ENCODE measurements at places on chromosomes 12 and 14.

- no peaks in the 10 kb centered on the region for H3K27me3 ChIP-seq
- no peak for DNase-seq
- H3K27ac ChIP-seq: no peak overlapping the region
- no peak overlapping the region for H3K4me3 ChIP-seq
- H3K36me3 ChIP-seq: no peaks in the 10 kb centered on the region
These were observed 26.2 kb upstream of the MAP1LC3B2 start for GRCh38 chr12:116532986-116533342.

- peaks cover 19% of the 10 kb centered on the region for H3K36me3 ChIP-seq
- H3K4me3 ChIP-seq: no peak overlapping the region
- no peaks in the 10 kb centered on the region for H3K27me3 ChIP-seq
- H3K4me1 ChIP-seq: peaks cover 15% of the 10 kb centered on the region
- DNase-seq: no peak
These were observed 6.4 kb upstream of the TC2N start for GRCh38 chr14:91873471-91874415.

DNA sequence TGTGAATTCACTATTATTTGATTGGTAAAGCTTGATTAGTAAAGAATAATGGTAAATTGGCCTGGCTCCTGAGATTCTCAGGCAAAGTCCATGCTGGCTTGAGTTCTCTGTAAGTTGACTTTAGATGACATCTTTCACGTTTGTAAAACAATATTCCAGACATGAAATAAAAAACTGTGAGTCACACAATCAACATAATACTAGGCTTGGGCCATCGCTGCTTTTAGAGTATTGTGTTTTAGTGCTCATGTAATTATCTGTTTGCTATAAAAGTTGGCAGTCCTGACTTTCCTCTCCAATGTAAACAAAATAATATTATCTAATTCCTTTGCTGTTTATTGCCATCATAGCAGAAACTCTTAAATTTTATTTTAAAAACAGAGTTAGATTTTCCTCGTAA is 3.9 kb upstream of the TBC1D30 start:
- H3K4me3 ChIP-seq: no peak overlapping the region
- DNase-seq: no peak
- no peak overlapping the region for H3K27ac ChIP-seq
- no peaks in the 10 kb centered on the region for H3K36me3 ChIP-seq

DNA sequence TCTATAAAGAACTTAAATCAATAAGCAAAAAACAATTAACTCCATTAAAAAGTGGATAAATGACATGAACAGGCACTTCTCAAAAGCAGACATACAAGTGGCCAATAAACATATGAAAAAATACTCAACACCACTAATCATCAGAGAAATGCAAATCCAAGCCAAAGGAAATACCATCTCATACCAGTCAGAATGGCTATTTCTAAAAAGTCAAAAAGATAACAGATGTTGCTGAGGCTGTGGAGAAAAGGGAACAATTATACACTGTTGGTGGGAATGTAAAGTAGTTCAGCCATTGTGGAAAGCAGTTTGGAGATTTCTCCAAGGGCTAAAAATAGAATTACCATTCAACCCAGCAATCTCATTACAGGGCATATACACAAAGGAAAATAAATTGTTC is 234.5 kb upstream of the PLXNC1 start:
- H3K27me3 ChIP-seq: no peaks in the 10 kb centered on the region
- DNase-seq: no peak
- H3K4me1 ChIP-seq: no peaks in the 10 kb centered on the region
- no peak overlapping the region for H3K4me3 ChIP-seq
- no peak overlapping the region for H3K27ac ChIP-seq
- no peaks in the 10 kb centered on the region for H3K36me3 ChIP-seq

GRCh38 chr12:128258866-128259555 is 8.0 kb upstream of the TMEM132C start:
- no peaks in the 10 kb centered on the region for H3K36me3 ChIP-seq
- no peak for DNase-seq
- H3K4me1 ChIP-seq: no peaks in the 10 kb centered on the region
- H3K4me3 ChIP-seq: no peak overlapping the region

DNA sequence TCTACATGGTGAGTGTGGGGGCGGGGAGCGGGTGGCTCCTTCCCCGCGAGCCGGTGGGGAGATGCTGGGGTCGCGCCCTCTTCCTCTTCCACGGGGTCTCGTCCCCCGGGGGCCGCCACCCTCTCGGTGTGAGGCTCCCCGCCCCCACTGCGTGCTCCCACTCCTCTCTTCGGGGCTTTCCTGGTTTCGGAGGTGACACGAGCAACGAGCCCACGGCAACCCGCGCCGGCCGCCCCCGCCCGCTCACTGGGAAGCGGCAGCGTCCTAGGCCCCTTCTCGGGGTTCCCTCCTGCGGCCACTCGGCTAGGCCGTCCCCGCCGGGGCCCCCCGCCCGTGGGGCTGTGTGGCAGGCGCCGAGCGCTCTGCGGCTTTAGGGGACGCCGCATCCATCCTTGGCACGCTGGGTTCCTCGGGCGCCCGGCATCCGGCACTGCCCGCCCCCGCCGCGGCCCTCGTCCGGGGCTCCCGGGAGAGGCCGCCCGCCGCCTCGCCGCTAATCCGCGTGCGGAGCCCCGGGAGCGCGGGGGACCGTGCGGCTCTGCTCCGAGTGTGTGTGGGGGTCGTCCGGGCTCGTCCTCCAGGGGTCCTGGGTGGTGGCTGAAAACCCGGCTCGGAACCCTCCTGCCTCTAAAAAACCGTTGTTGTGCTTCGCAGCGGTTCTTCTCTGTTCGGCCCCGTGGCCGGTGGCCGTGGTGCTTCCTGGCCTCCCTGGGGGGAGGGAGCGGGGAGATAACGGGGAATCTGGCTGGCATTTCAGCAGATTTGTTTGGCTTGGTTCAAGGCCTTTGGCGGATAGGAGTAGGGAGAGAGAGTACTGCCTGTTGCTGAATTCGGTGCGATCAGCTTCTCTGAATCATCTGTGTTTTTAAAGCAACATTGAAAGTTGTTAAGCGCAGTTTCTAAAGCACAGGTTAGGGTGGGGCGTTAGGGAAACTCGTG is 1.0 kb downstream of the PCNX1 start:
- peak overlapping the region; percentile 92 for H3K4me3 ChIP-seq
- DNase-seq: peak; percentile 69
- H3K27me3 ChIP-seq: no peaks in the 10 kb centered on the region
- no peaks in the 10 kb centered on the region for H3K4me1 ChIP-seq

DNA sequence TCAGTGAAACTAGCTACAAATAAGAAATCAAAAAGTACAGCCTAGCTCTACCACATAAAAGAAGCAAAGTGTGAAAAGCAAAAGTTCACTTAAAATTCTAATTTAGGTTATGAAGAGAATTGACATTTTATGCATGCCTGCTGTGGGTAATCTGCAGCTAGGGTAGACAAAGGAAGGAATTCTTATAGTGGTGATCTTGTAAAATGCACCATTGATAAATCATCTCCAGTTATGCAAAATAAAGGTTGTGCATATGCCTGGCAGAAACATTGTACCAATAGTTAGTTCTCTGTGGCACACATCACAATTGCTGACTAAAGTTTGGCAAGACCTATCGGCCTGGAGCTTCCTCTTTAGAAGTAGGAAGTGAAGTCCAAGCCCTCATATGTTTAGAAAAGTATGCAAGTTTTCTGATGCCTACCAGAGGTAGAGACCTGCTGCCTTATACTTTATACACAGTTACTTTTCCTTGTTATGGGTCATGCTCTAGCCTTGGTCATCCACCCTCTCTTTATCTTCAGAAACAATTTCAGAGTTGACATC is 78.3 kb downstream of the TSHR start:
- no peaks in the 10 kb centered on the region for H3K36me3 ChIP-seq
- no peak overlapping the region for H3K27ac ChIP-seq
- H3K4me1 ChIP-seq: no peaks in the 10 kb centered on the region
- H3K4me3 ChIP-seq: no peak overlapping the region
- DNase-seq: no peak
- H3K27me3 ChIP-seq: no peaks in the 10 kb centered on the region

- no peak for DNase-seq
- H3K27ac ChIP-seq: no peak overlapping the region
- no peaks in the 10 kb centered on the region for H3K27me3 ChIP-seq
- no peaks in the 10 kb centered on the region for H3K36me3 ChIP-seq
- no peak overlapping the region for H3K4me3 ChIP-seq
These were observed 527.1 kb upstream of the FLRT2 start for GRCh38 chr14:85002846-85003245.

All from right atrium auricular region (tissue), 2 donors.